ENCODE measurements at places on chromosomes 5 and 9. TPM values are rescaled to one million over a fixed set of nuclear protein-coding genes. Genes with fewer than 3 reads are reported as not detected.
A peak's percentile ranks its signal among the peaks of the same experiment; 100 is the strongest.

Gene GABRA1
- total RNA-seq: not detected

Gene CLTB
- total RNA-seq: 333 TPM

Gene CRB2
- not detected for total RNA-seq

GRCh38 chr5:178341091-178341850, 108.7 kb upstream of the PHYKPL start:
- peaks cover 4% of the 10 kb centered on the region for H3K36me3 ChIP-seq
- no peak overlapping the region for H3K27ac ChIP-seq
- no peak overlapping the region for H3K4me3 ChIP-seq
- no peak for DNase-seq

GRCh38 chr5:124584991-124585715, 161.3 kb downstream of the ZNF608 start:
- no peak overlapping the region for H3K4me3 ChIP-seq
- H3K4me1 ChIP-seq: peaks cover 14% of the 10 kb centered on the region
- H3K27ac ChIP-seq: no peak overlapping the region
- peak; percentile 35 for DNase-seq

- H3K27me3 ChIP-seq: no peaks in the 10 kb centered on the region
- DNase-seq: no peak
- H3K4me1 ChIP-seq: peaks cover 12% of the 10 kb centered on the region
- no peaks in the 10 kb centered on the region for H3K36me3 ChIP-seq
- H3K4me3 ChIP-seq: no peak overlapping the region
These were observed 132.9 kb downstream of the RNF180 start for GRCh38 chr5:64298586-64298985.

- H3K4me3 ChIP-seq: no peak overlapping the region
- H3K27me3 ChIP-seq: no peaks in the 10 kb centered on the region
- no peak for DNase-seq
These were observed 30.8 kb downstream of the CNTRL start for GRCh38 chr9:121105531-121105930.

DNA sequence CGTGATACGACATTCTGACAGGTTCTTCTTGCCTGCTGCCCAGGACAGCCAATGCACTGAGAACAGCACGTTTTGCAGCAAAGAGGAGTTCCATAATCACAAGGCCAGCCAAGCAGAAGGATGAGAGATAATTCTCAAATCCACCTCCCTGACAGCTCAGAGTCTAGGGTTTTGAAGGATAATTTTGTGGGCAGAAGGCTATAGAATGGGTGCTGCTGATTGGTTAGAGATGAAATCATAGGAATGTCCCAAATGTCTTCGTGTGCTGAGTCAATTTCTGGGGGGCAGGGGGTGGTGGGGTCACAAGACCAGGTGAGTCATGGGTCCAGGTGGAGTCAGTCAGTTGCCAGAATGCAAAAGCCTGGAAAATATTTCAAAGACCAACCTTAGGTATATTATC, 175.5 kb upstream of the SLC30A5 start:
- H3K4me1 ChIP-seq: no peaks in the 10 kb centered on the region
- no peak for DNase-seq
- no peaks in the 10 kb centered on the region for H3K27me3 ChIP-seq
- no peak overlapping the region for H3K4me3 ChIP-seq
- H3K36me3 ChIP-seq: no peaks in the 10 kb centered on the region

GRCh38 chr5:18050345-18050744, 416.1 kb downstream of the TAF11L14 start:
- no peaks in the 10 kb centered on the region for H3K27me3 ChIP-seq
- H3K27ac ChIP-seq: no peak overlapping the region
- no peaks in the 10 kb centered on the region for H3K36me3 ChIP-seq

- H3K4me1 ChIP-seq: peaks cover 6% of the 10 kb centered on the region
- no peak for DNase-seq
- H3K27ac ChIP-seq: no peak overlapping the region
- no peak overlapping the region for H3K4me3 ChIP-seq
These were observed 472.8 kb downstream of the PSAT1 start for GRCh38 chr9:78769690-78770089.

DNA sequence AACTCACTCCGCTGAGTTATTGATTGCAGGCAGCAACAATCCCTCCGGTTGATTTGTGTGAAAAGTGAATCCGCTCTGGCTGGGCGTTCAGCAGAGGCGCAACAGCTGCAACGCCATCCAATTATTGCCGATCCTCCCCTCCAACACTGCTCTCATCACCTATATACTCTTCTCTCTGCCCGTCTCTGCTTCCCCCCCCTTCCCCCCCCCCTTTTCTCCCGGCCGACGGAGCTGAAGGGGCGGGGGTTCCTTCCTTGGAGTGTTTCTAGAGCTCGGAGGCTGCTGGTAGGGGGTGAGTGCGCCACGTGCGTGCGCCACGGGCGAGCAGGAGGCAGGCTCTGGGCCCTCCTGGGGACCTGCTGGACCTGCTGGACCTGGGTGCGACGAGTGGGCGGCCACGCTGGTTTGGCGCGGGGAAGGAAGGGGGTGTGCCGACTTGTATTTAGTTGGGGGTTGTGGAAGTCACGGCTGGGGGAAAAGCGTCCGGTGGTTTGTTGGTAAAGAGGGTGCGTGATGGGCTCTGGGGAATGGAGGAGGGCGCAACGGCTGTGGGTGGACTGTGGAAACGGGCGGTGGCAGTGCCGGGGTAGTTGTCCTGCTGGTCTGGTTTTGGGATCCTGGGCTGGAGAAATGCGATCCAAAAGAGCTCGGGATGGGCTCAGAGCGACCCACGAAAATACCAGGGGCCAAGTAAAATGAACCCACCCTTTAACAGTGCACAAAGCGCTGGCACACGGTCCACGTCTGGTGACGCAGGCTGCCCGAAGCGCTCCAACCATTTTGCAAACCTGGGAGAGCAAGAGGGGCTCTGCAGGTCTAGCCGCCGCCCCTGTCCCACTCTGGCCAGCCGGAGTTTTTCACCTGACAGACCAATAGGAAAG, 6.4 kb upstream of the MEF2C start:
- H3K27ac ChIP-seq: no peak overlapping the region
- no peaks in the 10 kb centered on the region for H3K36me3 ChIP-seq
- DNase-seq: no peak
- peaks cover 77% of the 10 kb centered on the region for H3K27me3 ChIP-seq
- H3K4me1 ChIP-seq: no peaks in the 10 kb centered on the region
- H3K4me3 ChIP-seq: no peak overlapping the region
